ENCODE measurements at places on chromosomes 2 and 18.
A peak's percentile ranks its signal among the peaks of the same experiment; 100 is the strongest.

DNA sequence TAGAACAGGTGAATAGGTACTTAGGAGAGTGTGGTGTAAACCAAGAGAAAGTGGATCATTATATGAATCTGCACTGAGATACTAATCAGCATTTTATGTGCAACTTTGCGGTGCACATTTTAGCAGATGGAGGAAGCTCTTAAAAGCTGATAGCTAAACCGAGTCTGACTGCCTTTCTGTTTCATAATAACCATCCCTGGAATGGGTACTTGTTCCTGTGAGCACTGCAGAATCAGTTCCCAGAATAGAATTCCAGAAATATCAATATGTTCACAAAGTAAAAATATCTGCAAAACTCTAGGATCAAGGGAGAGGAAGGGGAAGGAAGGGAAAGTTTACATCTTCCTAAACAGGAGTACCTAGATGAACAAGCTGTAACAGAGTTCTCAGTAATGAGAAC is 432.2 kb upstream of the HNRNPA3 start:
- no peak for DNase-seq

GRCh38 chr2:215451012-215451756 is 15.3 kb upstream of the FN1 start:
- DNase-seq = no peak

DNA sequence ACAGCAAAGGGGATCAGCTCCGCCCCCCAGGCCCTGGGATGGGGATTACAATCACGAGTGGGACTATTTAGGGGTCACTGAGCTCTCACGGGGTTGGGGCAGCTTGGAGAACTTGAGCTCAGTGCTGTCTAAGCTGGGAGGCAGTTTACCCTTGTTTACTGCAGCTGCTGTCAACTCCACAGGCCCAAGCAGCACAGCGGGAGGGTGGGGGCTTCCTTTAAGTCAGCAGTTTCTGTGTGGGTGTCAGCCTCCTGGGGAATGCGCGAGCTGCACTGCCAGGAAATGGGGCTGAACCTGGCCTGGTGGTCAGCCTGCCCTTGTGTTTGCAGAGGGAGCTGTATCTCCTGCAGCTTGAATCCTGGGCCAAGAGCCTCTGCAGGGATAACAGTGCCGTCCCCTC is 29.8 kb downstream of the TOGARAM2 start:
- DNase-seq = peak; percentile 38

- no peak for DNase-seq
Observed at GRCh38 chr2:45554742-45555140, 56.3 kb downstream of the SRBD1 start.

GRCh38 chr18:995629-996028 is 91.0 kb downstream of the ADCYAP1 start:
- DNase-seq = no peak

- no peak for DNase-seq
Observed at GRCh38 chr2:147068071-147068470, 776.8 kb upstream of the ACVR2A start.

DNA sequence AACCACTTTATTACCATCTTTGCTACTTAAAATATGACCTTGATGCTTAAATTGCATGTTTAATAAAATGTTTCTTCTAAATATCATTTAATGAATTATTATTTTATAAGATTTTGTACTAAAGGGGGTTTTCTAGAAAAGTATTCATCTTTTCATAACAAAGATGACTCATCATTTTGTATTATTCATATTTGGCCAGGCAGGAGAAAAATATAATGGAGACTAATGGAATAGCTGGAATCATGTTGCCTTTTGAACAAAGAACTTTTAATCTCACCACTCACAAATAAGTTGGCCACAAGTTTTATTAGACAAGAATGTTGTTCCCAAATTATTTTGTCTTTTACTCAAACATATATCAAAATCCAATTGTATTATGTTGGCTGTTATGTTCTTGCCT is 882.4 kb downstream of the DSC3 start:
- DNase-seq = no peak

- DNase-seq = no peak
Observed at GRCh38 chr2:98382739-98383138, 36.5 kb downstream of the CNGA3 start.

- no peak for DNase-seq
Observed at GRCh38 chr2:210099940-210100339, 71.3 kb downstream of the KANSL1L start.

GRCh38 chr2:234521536-234521935 is 24.7 kb upstream of the ARL4C start:
- no peak for DNase-seq

DNA sequence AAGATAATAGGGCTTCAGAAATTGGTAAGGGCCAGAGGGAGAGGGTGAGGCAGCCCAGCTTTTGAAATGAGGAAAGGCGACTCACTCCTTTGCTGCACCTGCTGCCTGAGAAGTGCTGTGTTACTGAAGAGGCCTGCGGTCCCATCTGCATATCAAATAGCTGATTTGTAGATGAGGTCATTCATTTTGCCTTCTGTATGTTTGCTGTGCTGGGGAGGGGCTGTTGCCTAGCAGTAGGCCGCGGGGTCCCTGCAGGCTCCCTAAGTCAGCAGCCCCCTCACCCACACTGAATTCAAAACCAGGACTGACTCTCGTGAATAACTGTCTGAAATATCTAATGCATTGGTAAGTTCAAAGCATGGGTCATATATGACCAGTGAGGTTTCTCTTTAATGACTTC is 377.2 kb downstream of the SOX11 start:
- DNase-seq = no peak

DNA sequence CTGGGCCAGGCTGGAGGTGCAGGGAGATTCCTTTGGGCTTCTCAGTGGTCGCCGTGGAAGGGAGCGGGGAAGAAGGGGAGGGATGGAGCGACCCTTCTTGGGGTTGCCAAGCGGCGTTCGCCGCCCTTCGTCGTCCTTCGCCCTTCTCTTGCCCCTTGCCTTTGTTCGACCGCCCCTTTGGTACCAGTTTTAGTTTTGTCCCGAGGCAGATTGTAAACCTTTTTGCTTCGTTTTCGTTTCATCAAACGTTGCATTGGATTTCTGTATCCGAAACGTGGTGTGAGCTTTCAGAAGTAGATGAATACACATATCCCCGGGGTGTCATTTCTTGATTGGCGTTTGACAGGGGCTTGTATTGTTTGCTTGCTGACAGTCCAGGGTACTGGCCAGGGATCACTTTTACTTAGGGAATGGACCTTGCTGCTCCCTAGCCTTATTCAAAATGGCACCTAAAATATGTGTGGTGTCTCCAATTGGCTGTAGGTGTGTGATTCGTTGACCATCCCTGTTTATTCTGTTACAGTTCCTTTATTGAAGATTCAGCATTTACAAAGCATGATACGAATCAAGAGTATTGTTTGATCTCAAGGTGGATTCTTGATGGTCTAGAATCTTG is 788 bp downstream of the USP14 start:
- DNase-seq = no peak

DNA sequence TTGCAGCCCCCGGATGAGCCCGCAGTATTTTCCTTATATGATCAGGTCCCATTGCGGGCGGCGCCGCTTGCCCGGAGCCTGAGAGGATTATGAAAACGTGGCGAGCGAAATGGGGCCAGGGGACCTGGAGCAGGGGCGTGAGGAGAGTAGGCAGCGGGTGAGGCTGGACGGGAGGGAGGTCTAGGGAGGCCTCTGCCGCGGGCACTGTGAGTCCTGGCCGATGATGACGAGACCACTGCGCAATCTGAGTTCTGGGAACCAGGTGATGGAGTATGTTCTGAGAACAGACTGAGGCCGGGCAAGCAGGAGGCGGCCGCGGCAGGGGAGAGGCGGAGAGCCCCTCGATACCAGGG is 790 bp upstream of the ACAA2 start:
- DNase-seq = peak; percentile 63

DNA sequence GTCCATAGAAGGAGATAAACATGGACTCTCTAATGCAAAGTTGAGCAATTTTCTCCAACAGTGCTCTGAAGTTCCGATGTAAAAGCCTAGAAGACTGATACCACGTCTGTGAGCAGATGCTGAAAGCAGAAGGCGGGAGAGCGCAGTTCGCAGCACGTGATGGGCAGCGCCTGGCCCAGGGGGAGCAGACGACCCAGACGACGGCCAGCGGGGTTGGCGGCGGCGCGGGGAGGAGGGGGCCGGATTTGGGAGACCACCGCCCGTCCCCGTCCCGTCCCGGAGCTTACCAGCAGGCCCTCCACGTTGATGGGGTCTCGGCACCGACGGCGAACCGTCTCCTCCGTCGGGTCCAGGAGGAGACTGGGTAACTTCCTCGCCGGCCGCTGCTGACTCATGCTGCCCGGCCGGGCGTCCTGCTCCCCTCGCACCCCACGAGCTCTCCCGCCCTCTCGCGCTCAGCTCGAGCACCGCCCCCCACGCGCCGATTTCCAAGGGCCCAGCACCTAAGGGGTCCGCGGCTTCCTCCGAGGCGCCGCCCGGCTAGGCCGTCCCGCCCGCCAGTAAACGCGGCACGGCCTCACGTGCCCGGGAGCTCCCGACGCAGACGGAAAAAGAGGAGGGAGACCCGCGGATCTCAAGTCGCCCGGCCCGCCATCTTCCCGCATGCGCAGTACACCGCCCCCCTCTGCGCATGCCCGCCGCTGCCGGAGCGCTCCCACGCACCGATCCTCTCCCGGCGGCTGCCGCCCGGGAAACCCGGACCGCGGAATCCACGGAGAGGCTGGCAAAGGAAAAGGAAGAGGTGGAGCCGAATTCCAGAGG is at the start of gene E2F6:
Gene E2F6, minus strand, starts transcription at position 677 of the 822 bp plus-strand sequence. Its CDS starts 282 bp downstream, at position 395.
- DNase-seq = peak; percentile 87

DNA sequence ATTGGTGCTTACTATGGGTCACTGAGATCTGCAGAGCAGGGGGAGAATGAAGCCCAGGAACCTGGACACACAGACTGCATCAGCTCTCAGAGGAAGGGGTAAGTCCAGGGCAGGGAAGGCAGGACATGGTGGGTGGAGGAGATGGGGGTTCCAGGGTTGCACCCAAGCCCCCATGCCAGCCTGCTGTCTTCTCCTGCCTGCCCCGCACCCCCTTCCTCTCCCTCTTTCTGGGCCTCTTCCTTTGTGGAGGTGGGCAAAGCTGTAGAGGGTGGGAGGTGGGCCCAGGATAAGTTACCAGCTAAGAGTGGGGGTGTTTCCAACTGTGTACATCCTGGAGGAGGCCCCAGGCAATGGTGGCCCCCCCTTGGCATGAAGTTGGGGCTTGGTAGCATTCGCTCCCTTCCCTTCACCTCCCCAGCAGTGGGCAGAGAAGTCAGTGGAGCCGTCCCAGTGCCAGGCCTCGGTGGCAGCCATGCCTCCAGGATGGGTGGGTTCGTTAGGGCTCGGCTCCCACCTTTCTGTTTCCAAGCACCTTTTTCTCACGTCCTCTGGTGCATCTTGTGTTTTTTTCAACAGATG is 132.2 kb downstream of the CLIP4 start:
- no peak for DNase-seq

- DNase-seq = no peak
Observed at GRCh38 chr2:150495993-150496627, 8.6 kb upstream of the RND3 start.

DNA sequence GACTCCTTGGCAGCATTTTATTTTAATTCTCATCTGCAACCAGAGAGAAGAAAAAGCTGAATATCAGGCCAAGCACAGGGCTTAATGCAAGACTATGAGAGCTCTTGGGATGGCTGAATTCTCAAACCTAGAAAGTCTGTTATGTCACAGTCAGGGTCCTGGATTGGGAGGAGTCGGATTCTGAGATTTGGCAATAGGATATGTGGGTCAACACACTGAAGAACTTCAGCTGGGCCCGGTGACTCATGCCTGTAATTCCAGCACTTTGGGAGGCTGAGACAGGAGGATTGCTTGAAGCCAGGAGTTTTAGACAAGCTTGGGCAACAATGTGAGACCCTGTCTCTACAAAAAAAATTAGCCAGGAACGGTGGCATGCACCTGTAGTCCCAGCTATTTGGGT is 102.4 kb downstream of the COL3A1 start:
- DNase-seq = no peak

DNA sequence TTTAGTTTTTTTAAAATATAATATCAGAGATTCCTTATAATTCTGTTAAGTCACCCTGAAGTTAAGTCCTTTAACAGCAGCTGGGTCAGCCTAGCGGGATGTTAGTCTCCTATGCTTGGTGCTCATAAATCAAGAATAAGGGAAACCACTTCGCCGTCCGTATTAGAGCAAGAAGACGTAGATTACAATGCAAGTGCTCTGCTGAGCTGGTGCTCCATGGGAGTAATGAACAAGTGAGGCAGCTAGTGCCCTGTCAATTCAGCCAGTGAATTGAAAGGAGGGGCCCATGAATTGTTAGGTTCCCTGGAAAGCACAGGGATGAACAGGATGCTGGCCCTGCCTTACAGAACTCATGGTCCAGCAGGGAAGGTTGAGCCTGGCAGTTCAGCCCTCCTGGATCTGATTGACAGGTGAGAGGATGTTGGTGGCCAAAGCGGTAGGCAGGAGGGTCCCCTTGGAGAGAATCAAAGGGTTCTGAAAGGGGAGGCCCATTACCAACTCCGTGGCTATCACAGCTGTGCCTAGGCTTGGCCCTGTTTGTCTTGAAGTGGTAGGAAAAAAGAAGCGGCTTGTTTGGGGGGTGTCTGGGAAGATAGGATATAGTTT is 30.8 kb downstream of the PLB1 start:
- no peak for DNase-seq

DNA sequence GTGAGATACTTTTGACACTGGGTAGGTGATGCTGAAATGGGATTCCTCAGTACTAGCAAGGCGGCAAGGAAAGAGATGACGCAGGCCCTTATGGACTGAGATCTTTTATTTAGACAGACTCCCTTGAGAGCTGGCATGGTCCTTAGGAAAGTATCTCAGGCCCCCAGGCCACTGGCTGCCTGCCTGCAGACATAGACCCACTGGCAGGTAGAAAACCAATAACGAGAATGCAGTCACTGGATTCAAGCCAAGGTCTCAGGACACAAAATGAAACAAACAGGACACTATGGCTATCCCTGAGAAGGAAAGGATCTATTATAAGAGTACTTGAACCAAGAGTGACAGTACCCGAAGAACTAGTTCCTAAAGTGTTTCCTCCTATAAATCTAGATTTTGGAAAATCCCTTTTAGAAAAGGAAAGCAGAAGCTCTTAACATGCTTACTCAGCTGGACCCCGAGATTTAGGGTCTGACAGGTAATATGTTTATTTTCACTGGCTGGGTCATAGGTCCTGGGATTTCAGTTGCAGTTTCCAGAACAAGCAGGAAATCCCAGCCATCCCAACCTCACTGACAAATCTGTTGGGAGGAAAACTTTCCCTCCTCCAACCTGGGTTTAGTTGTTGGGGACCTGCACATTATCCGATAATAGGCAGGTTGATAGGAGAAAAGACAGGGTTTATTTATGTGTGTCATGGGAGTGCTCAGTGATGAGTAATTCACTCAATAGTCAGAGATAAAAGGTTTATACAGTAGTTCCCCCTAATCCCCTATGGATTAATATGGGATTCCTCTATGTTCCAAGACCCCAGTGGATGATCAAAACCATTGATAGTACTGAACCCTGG is 44.5 kb downstream of the COMMD1 start:
- DNase-seq = no peak

- DNase-seq = no peak
Observed at GRCh38 chr2:54572262-54572635, 116.1 kb downstream of the SPTBN1 start.

Measured in activated naive CD4-positive, alpha-beta T cell treated with Interleukin-2 at 50 U/mL for 16 hours (primary cell).